ENCODE measurements at places on chromosomes 7 and 10. TPM values are rescaled to one million over a fixed set of nuclear protein-coding genes. Genes with fewer than 3 reads are reported as not detected.

Gene HOXA1
- 0.50 TPM for total RNA-seq

Gene AZGP1
- total RNA-seq = not detected

Gene SPDYE5
- not detected for total RNA-seq

Gene SCIN
- total RNA-seq = 0.17 TPM

Gene AMZ1
- 0.33 TPM for total RNA-seq

Gene OR2A5
- not detected for total RNA-seq

Gene ABCB1
- total RNA-seq = 0.77 TPM

Gene ASZ1
- total RNA-seq = not detected

Gene UBE3C
- 91.0 TPM for total RNA-seq

Gene ANKRD1
- under 0.01 TPM for total RNA-seq

Gene TMEM26
- 1.5 TPM for total RNA-seq

Gene SRPK2
- total RNA-seq = 61.8 TPM

Gene ITPRID1
- not detected for total RNA-seq

Gene SEMA3C
- 203 TPM for total RNA-seq

Gene CUEDC2
- total RNA-seq = 60.8 TPM

Gene C10orf62
- total RNA-seq = not detected

Gene UTF1
- not detected for total RNA-seq

Gene CYP3A7
- 37.8 TPM for total RNA-seq

Gene GSTO1
- total RNA-seq = 151 TPM

Gene MAP3K8
- total RNA-seq = 20.0 TPM

Gene GIMAP2
- total RNA-seq = 16.2 TPM

Gene MACC1
- 0.26 TPM for total RNA-seq

Gene DNAJC12
- 1.8 TPM for total RNA-seq

Gene DGKI
- total RNA-seq = 2.1 TPM

Gene EXOSC1
- total RNA-seq = 33.1 TPM

Gene CHST3
- 29.9 TPM for total RNA-seq

Gene PRKRIP1
- 16.3 TPM for total RNA-seq

Gene PNLIPRP1
- total RNA-seq = not detected

Gene GHRHR
- not detected for total RNA-seq

Gene TUBAL3
- not detected for total RNA-seq

Gene LRIT1
- not detected for total RNA-seq

Gene GRID2IP
- total RNA-seq = not detected

Gene ITGA8
- total RNA-seq = 1.3 TPM

Gene PRPS1L1
- total RNA-seq = not detected

Gene MRC1
- not detected for total RNA-seq

Data from fibroblast of lung (primary cell).